RPMI8226 (cell line): ENCODE measurements at places on chromosomes 11 and 22.

- DNase-seq = no peak
Observed at GRCh38 chr11:11244470-11245080, 108.5 kb downstream of the CSNK2A3 start.

- DNase-seq = no peak
Observed at GRCh38 chr11:131300439-131300717, 70.0 kb upstream of the NTM start.

GRCh38 chr11:13502492-13502891 is 6.7 kb upstream of the PTH start:
- DNase-seq = no peak

DNA sequence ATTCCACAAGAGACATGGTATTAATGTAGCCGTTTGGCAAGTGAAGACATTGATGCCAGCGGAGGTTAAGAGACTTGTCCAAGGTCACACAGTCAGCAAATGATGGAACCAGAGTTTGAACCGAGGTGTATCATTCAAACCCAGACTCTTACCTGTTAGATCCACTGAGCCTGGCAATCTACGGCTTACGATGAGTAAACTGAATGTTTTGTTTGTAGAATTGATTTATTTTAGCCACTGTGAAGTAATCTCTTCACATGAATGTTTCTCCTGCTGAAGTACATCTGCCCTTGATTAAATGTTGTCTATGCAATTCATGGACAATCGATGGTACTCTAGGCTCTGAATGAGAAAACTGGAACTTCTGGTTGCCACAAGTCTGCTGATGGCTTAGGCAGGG is 155.5 kb upstream of the NAV2 start:
- DNase-seq = no peak

DNA sequence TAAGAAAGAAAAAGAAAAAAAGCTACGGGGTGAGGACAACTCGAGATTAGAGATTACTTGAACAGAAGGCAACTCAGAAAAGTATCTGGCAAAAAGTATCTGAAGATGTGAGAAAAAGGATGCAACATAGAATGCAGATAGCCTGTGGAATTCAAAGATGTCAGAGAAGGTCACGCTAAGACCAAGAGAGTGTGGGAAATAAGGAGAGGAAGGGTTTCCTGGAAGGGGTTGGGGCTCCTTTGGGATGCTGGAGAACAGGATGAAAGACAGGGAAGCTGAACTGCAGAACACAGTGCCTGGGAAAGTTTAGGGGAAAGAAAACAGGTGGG is 1.2 kb downstream of the GUCY1A2 start:
- DNase-seq = no peak

DNA sequence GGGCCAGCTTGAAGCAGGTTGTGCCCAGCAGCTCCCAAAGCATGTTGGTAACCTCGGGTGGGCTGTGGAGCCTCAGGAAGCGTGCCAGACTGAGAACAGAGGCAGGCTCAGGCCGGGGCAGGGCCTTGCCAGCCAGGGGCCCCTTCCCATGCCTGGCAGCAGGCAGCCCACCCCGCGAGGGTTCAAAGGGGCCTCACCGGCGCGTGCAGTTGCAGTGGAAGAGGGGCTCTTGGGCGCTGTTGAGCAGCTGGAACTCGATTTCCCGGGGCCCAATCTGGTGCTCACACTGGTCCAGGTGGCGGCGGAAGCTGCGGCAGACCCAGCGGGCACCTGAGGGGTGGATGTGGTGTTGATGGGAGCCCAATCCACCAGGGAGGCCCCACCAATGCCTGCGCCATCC is 3.6 kb downstream of the PLA2G3 start:
- no peak for DNase-seq

DNA sequence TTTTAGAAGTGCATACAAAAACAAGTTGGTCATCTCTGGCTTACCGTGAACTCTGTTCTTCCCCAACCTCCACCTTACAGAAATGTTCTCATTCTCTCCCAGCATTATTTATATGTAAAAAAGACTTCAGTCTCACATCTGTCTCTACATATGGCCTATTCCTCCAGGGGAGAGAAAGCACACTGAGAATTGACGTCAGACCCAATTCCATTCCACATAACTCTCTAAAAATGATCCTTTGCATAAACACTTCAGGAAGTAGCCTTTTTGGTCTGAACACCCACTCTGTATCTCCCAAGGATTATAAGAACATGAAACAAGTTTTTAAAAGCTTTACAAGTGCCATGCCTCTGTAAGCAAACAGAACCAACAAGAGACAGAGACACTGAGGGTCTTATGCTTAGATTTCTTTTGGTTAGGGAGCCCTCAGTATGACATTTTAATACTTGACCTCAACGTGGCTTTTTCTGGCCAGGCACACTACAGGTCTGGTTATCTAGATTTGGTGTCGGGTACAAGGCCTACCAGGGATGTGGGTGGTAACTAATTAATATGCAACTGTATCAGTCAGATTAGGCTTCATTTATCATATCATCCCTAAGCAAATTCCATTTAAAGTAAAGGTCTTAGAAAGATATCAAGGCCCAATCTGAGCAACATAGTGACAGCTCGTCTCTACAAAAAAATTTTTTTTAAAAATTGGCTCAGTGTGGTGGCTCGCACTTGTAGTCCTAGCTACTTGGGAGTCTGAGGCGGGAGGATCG is 48.5 kb upstream of the PPP2R1B start:
- no peak for DNase-seq

- DNase-seq = no peak
Observed at GRCh38 chr11:59769111-59769510, 13.9 kb downstream of the STX3 start.

DNA sequence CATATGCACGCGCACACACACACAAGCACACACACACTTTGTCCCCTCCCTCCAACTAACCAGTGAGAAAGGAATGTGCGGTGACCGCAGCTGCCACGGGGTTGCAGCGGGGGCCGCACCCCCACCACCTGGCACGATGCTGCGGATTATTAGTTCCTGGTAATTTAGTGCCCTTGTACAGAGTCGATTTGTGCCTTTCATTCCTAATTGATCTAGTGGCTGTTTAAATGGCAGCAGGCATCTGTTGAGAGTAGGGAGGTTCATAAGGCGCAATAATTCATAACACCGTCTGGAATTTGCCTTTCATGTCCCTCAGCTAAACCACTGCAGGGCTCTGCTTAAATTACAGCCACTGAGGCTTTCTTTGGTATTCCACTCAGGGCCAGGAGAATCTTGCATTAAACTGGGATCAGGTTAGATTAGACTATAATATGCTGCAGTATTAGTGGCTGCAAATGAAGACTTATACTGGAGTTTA is 113.7 kb downstream of the FEZ1 start:
- no peak for DNase-seq

GRCh38 chr11:32307471-32307870 is 127.9 kb downstream of the WT1 start:
- no peak for DNase-seq

- no peak for DNase-seq
Observed at GRCh38 chr22:34973926-34974325, 92.0 kb upstream of the ISX start.
